ENCODE measurements at places on chromosomes 3 and 15.

- DNase-seq = no peak
These were observed 59.6 kb upstream of the RPL32 start for GRCh38 chr3:12900885-12901411.

- no peak for DNase-seq
These were observed 16.0 kb upstream of the CCNL1 start for GRCh38 chr3:157175691-157176507.

- DNase-seq = no peak
These were observed 23.1 kb downstream of the PHLDB2 start for GRCh38 chr3:111882194-111882593.

DNA sequence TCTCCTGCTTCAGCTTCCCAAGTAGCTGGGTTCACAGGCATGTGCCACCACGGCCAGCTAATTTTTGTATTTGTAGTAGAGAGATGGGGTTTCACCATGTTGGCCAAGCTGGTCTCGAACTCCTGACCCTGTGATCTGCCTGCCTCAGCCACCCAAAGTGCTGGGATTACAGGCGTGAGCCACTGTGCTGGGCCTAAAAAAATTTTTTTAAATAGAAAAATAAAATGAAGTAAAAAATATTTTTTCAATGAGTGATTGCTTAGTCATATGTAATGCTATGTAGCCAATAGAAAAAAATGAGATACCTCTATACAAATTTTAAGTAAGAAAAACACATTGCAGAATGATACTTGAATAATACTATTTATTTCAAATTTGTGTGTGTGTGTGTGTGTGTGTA, 27.9 kb upstream of the SLC30A4 start:
- no peak for DNase-seq

DNA sequence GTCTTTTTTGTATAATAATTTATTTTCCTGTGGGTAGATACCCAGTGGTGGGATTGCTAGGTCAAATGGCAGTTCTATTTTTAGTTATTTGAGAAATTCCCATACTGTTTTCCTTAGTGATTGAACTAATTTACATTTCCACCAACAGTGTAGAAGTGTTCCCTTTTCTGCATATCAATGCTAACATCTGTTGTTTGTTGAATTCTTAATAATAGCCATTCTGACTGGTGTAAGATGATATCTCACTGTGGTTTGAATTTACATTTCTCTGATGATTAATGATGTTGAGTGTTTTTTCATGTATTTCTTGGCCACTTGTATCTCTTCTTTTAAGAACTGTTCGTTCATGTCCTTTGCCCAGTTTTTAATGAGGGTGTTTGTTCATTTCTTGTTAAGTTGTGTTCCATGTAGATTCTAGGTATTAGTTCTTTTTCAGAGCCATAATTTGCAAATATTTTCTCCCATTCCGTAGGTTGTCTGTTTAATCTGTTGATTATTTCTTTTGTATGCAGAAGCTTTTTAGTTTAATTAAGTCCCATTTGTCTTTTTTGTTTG, 713.3 kb upstream of the EPHA6 start:
- DNase-seq = no peak

DNA sequence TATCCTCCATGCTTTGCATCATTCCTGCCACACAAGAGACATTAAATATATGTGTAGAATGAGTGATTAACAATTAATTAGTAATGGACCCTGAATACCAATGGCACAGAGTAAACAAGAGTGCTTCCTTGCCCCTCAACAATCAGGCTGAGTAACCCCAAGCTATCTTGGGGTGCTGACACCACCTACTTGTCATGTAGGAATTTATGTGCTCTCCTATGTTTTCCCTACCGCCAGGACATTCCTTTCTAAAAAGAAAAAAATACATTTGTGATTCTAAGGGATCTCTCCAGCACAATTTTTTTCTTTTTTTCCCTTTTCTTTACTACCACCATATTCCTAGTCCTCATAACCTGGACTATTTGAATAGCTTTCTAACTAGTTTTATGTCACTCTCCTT, 449.1 kb downstream of the MFSD1 start:
- no peak for DNase-seq

DNA sequence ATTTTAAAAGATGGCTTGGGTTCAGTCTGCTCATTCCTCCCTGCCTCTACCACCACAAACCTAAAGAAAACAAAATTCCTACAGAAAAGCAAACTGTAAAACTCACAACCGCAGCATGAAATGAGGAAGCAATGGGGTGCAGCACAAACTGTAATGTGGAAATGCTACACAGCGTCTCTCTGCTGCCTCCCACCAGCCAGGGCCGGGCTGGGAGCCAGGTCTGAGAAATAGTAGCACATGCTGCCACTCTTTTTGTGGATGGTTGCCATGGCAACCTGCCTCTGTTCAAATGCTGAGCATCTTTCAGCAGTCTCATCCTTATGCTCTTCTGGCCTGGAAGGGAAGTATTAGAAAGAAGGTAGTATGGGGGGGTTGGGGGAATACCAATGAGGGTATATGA, 55.4 kb downstream of the EOMES start:
- DNase-seq = peak; percentile 74

GRCh38 chr3:50472958-50473357, 30.5 kb downstream of the CACNA2D2 start:
- no peak for DNase-seq

DNA sequence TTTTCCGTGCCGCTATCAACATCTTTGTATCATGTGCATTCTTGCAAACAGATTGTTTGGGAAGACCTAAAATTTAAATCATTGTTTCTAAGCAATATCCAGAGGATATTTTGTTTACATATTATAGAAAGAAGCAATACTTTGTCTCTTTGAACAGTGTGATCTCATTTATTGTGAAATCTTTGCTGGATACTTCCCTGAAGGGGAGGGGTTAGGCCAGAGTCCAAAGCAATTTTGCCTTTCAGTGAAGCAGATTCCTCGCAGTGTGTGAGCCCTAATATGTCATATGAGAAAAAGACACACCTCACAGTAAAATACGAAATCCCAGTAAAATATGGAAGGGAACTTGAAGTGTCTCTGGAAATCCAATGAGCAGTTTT, 158.7 kb upstream of the SLCO3A1 start:
- no peak for DNase-seq

DNA sequence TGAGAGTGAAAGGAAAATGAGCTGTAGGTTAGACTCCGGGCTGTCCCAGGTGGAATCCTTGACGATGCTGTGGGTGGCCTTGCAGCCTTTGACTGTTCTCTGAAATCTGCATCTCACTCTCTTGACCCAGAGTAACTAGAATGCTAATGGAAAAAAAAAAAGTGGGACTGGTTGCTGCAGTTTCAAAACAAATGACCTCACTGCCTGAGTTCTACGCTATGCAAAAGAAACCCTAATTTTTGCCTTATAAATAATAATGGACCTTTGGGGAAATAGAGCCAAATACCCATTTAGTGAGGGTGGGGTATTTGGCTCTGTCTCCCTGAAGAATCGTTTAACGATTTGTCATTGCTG, 309.7 kb upstream of the C2CD4B start:
- DNase-seq = no peak

GRCh38 chr3:104788807-104789206, 577.9 kb upstream of the ALCAM start:
- DNase-seq = no peak

GRCh38 chr3:112412494-112412893, 79.5 kb downstream of the CD200 start:
- DNase-seq = no peak

DNA sequence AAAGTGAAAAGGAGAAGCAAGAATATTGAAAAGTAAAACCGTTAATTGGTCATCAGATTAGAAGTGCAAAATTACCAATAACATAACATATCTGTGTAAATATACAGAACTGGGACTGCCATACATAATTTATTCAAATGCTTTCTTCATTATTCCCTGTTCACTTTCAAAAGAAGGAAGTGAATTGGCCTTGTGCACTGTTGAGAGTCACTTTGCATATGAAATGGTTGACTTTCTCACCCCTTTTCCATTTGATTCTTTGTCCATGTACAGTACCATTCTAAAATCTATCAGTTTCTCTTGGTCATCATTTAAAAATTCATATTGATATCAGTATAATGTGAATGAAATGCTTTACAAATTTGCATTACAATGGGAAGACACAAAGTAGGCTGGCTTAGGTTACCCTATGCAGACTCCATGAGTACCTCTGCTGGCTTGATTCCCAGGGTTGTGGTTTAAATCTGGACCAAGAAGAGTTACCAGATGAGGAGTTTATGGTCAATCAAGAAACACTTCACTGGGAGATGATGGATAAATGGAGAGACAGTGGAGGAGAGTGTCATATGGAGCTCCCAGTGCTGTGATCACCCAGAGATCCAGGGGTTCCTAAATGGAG, 210.9 kb upstream of the TOPAZ1 start:
- DNase-seq = no peak

- DNase-seq = no peak
These were observed 1.8 kb downstream of the ULK3 start for GRCh38 chr15:74840851-74841775.

GRCh38 chr3:45087155-45087554, 59.0 kb downstream of the CDCP1 start:
- no peak for DNase-seq

- no peak for DNase-seq
These were observed 17.9 kb downstream of the SLC35A5 start for GRCh38 chr3:112579697-112580096.

DNA sequence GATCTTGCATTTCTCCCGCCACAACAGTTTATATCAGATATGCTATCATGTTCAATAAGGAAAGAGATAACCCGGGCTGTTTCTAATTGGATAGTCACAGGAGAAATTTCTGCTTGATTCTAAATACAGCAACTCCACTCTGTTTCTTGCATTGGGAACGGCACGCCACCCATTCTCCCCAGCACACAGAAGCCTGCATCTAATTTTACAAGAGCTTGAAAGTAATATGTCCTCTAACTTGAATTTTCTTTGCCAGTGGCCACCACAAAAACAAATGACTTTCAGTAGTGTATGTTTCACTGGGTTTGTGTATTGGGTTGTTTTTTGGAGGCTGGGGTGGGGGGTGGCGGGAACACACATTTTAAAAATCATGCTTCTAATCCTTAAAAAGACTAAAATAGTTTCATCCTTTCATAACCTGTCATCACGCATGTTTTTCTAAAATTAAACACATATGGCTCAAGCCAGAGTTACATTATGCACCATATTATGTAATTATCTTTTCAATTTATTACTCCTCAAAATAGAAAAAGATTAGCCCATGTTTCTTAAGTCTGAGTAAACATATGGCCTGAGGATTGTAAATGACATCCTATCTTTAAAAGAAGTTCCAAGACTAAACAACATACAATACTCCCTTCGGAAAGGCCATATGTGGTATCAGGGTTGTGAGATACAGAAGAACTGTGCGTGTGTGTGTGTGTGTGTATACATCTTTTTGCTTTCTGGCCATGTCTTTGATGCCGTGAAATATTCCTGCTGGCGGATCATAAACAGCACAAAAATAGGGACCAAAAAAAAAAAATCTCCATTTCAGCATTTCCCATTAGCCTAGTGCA, 176.3 kb downstream of the FOXP1 start:
- no peak for DNase-seq

DNA sequence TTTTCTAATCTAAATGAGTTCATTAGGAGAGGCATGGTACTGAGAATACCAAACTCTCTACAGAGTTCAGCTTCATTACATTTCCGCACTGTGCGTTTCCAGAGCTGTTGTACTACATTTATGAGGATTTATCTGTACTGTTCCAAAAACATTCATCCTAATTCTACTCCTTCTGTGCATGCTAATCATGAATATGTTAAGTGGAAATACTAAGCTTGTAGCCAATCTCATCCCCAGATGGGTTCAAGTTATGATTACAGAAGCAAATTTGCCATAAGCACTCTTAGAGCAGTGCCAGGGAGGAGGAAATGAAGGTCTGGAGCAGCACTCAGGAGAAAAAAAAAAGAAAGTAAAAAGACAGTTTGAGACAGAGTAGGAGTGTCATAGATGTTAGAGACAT, 544.3 kb downstream of the GBE1 start:
- DNase-seq = no peak

DNA sequence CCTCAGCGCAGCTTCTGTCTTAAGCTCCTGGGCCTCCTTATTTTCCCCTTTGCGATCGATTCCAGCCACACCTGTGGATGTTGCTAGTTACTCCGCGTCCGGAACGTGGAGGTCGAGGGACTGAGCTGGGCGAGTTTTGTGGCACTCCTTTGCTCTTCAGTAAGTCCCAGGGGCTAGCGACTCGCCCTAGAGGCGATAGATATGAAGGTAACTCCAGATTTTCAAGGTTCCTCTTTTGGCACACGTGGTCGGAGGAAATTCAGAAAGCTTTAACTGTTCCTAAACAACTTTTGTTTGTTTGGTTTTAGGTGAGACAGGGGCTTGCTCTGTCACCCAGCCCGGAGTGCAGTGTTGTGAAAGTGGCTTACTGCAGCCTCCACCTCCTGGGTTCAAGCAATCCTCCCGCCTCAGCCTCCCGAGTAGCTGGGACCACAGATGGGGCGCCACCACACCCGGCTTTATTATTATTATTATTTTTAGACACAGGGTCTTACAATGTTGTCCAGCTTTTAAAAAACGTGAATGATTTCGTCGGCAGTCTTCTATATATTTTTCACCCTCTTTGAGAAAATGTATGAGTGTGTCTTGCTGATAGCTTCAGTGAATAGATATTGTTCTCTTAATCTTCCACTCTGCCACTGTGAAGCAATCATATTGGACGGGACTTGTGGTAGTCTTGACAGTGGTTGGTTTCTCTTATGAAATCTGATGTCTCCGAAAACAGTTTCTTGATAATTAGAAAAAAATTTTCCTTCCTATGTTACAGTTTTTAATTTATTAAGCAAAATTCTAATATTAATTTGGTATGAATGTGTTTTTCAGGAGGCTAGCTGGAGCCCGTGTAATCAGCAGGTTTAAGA, 785 bp downstream of the MFSD1 start:
- DNase-seq = no peak

DNA sequence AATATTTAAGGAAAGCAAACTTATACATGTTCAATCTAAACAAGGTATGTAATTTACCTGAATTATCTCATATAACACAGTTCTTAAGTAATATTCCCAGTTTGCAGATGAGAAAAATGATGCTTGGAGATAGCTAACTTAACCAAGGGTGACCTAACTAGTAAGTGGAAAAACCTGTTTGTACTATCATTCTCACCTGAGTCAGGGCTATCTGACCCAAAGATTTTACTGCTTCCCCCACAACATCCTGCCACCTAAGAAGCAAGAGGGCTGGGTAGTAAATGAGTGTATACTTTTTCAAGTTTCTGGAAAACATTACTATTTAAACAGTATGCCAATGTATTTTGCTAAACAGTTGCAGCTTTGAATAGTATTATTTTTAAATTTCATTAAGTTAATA, 10.6 kb downstream of the TP63 start:
- DNase-seq = no peak

- peak; percentile 50 for DNase-seq
These were observed 32.9 kb downstream of the GJD2 start for GRCh38 chr15:34721802-34722438.

- no peak for DNase-seq
These were observed 71.5 kb upstream of the FILIP1L start for GRCh38 chr3:100185847-100186246.

- no peak for DNase-seq
These were observed 516.6 kb downstream of the EPHB1 start for GRCh38 chr3:135311699-135312098.

GRCh38 chr3:10437272-10437994, 68.0 kb downstream of the ATP2B2 start:
- DNase-seq = no peak

Data from dorsolateral prefrontal cortex (tissue), 122 donors.